Panc1 (cell line): ENCODE measurements at places on chromosomes 1 and 21.
A peak's percentile ranks its signal among the peaks of the same experiment; 100 is the strongest.

DNA sequence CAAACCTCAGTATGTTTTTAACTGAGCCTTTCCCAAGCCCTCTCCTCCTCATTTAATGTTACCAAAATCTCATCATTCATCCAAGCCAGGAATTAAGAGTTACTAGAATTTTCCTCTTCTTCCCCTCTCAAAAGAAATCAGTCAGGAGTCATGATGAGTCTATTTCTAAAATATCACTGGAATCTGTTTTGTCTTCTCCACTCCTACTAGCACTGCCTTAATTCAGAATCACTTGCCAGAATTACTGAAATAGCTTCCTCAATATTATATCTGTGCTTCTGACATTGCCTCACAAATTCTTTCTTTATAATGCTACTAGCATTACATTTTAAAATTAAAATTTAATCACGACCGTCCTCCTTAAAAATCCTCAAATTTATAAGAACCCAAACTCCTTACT is 106.1 kb downstream of the PTGER3 start:
- no peak for DNase-seq

- DNase-seq, result no peak
Observed at GRCh38 chr1:64569411-64569810, 99.5 kb downstream of the CACHD1 start.

DNA sequence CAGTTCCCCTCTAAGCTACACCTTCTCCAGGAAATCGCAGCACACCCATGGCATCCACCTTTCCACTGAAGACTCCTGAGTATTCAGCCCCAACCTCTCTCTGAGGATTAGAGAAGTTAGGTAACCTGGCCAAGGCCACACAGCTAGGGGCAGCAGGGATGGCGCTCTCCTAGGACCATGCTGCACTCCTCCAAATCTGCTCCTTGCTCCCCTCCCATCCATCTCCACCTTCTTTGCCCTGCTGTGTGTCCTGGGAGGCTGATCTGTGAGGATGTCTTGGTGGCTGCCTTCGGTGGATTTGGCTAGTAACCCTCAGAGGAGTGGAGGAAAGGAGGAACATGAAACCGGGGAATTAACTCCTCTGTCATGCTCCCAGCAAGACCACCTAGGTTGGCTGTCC is 20.0 kb upstream of the PROK1 start:
- no peak for DNase-seq

DNA sequence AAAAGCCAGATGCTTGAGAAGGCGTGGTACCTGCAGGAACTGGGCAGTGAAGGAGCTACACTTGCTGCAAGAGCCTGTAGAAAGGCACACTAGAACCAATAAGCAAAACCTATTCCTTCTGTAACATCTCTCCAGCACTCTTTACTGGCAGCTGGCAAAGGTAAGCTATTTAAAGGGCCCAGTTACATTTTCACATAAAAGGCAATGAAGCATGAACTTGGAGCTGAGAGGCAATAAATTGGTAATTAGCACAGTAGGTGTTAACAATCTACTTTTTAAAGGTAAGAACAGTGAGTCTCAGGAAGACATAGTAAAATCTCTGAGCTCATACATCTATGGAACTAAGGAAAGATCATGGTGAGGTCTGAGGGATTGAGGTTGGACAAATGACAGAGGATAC is 167.1 kb upstream of the OLFM3 start:
- no peak for DNase-seq

DNA sequence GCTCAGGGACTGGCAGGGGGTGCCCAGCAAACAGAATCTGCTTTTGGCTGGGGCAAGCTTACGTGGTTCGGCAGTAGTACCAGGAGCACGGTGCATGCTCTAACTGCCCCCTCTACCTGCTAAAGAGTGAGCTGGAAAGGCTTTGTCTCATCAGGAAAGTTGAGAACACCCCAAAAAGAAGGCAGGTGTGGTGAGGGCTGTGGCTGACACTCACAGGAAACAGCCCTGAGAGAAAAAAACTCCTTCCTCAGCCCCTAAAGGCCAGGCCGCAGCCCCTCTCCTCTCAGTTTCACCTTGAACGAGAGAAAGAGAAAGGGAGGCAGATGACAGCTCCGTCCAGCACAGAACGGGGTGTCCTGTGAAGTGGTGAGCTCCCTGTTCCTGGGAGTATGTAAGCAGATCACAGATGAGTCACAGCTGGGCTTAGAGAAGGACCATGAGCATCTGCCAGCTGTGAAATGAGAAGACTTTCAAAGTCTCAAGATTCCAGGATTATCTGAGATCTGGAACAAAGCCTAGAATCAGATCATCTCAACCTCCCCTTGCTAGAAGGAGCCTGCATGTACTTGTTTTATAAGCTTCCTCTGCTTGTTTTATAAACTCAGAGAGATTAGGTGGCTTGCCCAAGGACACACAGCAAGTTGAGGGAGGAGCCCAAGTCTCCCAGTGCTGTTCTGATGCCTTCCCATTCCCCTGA is 13.4 kb downstream of the LAPTM5 start:
- no peak for DNase-seq

DNA sequence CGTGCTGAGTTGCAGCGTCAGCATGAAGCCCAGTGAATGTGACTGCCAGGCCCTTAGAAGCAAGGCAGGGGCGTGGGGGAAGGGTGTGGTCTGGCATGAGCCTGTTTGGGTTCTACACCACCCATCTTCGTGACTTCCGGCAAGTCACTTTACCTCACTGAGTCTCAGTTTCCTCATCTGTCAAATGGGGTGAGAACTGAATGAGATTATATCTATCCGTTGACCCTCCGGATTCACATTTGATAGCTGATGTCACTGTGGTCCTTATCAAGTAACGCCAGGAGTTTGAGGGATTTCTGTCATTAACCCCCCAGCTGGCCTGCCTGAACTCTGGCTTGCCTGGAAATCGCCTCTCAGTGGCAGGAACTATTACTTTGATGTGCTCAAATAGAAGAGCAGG is 15.6 kb downstream of the MRPL37 start:
- no peak for DNase-seq

- no peak for DNase-seq
Observed at GRCh38 chr21:45695086-45695485, 51.6 kb downstream of the PCBP3 start.

DNA sequence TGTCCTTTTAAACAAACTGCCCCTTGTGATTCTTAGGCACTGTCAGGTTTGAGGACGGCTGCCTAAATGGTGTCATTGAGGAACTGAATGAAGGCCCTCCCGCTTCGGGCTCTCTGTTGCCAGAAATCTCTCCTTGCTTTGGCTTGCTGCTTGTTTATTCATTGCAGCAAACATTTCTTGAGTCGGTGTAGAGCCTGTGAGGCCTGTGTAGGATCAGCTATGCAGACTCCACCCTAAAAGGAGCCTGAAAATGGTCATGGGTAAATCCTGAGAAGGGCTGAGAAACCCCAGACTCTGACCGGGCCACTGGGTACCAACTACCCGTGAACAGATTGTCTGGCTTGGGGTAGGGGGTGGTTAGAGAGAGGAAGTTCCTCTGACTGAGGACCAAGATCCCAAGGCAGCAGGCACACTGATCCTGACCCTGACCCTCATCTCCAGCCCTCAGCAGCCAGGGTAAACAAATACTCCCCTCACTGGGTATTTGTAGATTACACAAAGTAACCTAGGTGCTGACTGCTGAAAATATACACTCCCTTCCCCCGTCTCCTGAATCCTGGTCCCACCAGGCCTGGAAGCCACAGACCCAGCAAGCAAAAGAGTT is 3.1 kb downstream of the IL6R start:
- DNase-seq, result no peak

- DNase-seq, result no peak
Observed at GRCh38 chr1:48677306-48678287, 99.1 kb downstream of the BEND5 start.

- DNase-seq, result no peak
Observed at GRCh38 chr1:106680216-106680615, 376.3 kb upstream of the PRMT6 start.

- no peak for DNase-seq
Observed at GRCh38 chr1:225750420-225750819, 27.2 kb upstream of the SRP9 start.

- DNase-seq, result no peak
Observed at GRCh38 chr1:98373056-98373455, 288.5 kb upstream of the SNX7 start.

DNA sequence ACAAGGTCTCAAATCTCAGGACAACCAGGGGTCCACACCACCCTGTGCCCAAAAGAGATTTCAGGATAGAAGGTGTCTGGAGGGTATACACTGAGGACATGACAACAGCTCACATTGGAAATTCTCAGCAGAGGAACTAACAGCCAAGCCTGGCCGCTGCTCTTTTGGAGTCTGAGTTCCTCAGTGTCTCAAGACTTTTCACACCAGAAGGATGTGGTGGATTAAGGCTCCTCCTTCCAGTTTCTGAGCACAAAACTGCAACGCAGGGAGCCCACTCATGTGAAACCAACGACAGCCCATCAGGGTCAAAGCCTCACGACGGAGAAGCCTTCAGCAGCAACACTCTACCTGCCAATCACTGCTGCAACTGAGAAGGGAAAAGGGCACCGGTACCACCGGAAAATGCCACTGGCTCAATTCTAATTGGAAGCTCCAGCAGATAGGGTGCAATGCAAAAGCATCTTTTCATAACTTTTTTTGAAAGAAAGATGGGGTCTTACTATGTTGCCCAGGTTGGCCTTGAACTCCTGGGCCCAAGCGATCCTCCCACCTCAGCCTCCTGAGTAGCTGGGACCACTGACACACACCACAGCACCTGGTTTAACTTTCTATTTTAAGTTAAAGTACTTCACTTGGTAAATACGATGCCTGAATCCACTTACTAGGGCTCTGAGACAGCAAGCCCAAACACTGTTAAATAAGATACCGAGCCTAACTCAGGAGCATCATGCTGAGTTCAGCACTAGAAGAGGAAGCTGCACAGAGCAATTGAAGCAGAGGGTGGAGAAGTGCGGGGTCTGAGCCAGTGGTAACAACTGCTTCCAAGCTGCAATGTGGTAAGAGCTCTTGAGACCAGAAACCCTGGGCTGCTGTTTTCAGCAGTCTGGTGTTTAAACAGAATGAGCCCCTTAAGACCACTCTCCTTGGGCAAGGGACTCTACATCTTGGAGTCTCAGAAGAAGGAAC is 7.8 kb downstream of the CAPZB start:
- DNase-seq, result no peak

DNA sequence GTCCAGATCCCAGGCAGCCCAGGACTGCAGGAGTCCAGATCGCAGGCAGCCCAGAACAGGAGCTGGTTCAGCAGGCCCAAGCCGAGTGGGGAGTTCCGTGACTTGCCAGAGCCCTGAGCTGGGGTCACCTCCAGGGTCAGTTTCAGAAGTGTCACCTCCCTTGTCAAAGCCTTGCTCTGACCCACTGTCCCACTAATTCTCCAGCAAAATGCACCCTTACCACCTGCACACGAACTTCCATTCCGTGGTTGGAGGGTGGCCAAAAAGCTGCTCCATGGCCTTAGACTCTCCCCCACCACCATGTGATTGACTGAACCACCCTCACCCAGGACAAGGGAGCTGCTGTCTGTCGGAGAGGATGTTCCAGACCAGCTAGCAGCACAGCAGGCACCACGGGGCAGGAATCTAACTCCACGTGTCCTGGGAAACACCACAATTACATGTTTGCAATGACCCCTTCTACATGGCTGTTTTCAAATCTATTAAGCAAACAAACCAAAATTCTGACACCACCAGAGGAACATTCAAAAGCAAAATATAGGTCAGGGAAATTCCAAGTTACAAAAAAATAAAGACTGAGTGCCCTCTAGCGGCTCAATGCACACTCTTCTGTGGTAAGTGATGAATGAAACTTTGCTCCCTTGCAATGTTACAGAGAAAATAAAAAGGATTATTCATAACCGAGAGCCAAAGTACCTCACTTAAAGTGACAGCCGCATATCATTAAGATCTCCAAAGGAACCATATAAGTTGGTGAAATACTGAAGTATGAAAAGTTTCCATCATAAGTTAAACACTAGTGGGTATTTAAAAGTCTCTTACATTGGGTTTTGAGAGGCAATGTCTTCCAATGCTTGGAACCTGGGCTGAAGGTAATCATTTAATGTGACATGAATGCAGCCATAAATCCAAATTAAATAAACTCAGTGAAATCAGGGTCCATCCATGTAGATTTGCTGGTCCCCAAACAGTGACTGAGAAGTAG is 76.3 kb downstream of the NPHP4 start:
- peak; percentile 25 for DNase-seq

DNA sequence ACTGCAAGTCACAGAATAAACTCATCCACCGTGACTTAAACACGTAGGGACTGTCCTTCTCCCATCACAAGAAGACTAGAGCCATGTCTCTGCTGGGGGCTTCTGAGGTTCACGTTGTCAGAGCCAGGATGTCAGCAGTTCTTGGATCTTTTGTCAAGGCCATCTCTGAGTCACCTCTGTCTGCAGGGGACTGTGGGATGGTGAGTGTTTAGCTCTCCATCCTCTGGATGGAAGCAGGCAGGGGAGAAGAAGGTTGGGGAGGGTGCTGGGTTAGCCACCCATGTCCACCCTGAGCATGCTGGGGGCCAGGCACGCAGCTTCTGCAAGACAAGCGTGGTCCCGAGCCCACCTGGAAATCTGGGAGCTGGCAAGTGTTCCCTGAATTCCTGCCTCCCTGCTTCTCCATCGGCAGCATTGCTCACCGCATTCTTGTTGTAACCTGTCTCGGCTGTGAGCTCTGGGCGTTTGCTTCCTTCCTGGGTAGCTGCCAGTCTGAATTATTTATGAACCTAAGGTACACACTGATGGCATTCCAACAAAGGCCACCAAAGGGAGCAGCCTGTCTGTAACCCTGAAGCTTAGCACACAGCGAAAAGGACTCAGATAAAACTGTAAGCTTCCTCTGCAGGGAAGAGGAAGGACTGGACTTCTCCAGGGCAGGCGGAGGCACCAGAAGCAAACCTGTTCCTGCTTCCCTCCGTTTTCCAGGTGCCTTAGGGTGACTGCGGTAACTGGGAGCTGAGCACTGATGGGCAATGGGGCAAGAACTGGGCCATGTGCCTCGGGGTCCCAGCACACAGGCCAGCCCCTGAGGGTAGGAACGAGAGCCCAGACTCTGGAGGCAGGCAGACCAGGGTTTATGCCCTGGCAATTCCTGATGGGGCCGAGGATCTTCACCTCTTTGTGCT is 88.6 kb downstream of the RIPK4 start:
- peak; percentile 59 for DNase-seq

- DNase-seq, result no peak
Observed at GRCh38 chr1:234631721-234632125, 21.7 kb upstream of the IRF2BP2 start.

DNA sequence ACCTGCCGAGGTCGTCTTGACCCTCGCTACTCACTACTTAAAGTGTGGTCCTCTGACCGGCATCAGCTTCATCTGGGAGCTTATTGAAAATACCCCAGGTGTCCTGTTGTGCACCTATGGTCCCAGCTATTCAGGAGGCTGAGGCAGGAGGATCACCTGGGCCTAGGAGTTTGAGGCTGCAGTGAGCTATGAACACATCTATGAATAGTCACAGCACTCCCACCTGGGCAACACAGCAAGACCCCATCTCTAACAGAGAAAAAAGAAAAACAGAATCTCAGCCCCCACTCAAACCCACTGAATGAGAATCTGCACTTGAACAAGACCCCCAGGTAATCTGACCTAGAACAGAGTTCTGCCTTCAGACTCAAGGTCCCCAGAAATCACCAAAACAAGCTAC is 8.7 kb upstream of the OLIG1 start:
- DNase-seq, result no peak

DNA sequence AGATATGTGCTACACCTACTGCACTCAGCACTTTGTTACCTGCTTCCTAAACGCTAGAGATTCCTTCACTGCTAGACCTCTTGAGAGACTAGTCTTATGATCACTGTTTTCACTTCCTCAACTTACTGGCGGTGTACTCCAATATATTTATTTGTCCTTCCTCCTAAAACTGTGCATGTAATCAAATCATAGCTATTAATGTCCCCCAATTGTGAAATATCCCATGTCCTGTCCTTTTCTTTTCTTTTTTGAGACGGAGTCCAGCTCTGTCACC is 3.4 kb downstream of the SOAT1 start:
- no peak for DNase-seq
